ENCODE measurements at places on chromosomes 3 and 15.
A peak's percentile ranks its signal among the peaks of the same experiment; 100 is the strongest.

GRCh38 chr3:143855183-143855582 lies 6.9 kb upstream of the SLC9A9 start:
- DNase-seq: no peak
- H3K36me3 ChIP-seq: no peaks in the 10 kb centered on the region
- no peak overlapping the region for H3K27ac ChIP-seq
- H3K4me3 ChIP-seq: no peak overlapping the region
- H3K4me1 ChIP-seq: no peaks in the 10 kb centered on the region
- H3K27me3 ChIP-seq: no peaks in the 10 kb centered on the region

GRCh38 chr3:189355481-189356201 lies 183.9 kb downstream of the TPRG1 start:
- peak overlapping the region; percentile 36 for H3K27ac ChIP-seq
- H3K4me3 ChIP-seq: no peak overlapping the region
- peaks cover 8% of the 10 kb centered on the region for H3K4me1 ChIP-seq
- H3K36me3 ChIP-seq: no peaks in the 10 kb centered on the region

- H3K4me3 ChIP-seq: no peak overlapping the region
- H3K4me1 ChIP-seq: no peaks in the 10 kb centered on the region
- DNase-seq: no peak
- no peaks in the 10 kb centered on the region for H3K27me3 ChIP-seq
- no peaks in the 10 kb centered on the region for H3K36me3 ChIP-seq
These were observed 227.6 kb downstream of the MFSD1 start for GRCh38 chr3:159029306-159030026.

GRCh38 chr3:155079746-155080487 lies at the start of gene MME:
TSS of gene MME (plus strand) at chr3:155080319. CDS start at chr3:155084168, 3,849 bp downstream.
- peak within 1 kb of the TSS; percentile 88 for H3K4me3 ChIP-seq
- DNase-seq: peak; percentile 82
- H3K27me3 ChIP-seq: no peaks in the 10 kb centered on the region
- peaks cover 3% of the 10 kb centered on the region for H3K4me1 ChIP-seq
- H3K36me3 ChIP-seq: no peaks in the 10 kb centered on the region
- no peak within 1 kb of the TSS for H3K27ac ChIP-seq

DNA sequence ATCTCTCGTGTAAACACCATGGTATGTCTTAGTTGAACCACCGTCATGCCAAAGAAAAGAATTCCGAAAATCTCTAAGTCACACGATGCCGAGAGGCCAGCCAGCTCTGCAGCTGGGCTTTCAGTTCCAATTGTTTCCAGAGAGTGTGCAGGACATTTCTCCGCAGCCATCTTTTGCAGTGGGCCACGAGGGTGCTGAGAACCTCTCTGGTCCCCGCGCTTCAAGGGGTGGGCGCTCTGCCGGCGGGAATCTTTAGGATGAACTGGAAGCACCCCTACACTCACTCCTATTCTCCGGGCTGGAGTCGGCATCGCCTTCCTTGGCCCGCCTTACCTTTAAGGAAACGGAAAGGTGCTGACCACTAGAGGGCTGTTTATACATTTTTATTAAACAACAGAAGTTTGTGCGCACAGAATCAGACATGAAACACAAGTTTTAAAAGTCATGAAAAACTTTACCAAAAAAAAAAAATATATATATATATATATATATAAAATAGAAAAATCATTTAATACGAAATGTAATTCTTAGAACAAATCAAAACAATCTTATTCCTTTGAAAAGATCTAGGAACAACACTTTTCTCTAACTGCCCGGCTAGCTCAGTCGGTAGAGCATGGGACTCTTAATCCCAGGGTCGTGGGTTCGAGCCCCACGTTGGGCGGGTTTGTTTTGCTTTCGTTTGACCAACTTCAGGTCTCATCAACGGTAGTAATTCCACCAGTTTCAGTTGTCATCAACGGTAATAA lies 12.5 kb upstream of the MORF4L1 start:
- no peaks in the 10 kb centered on the region for H3K27me3 ChIP-seq
- no peaks in the 10 kb centered on the region for H3K36me3 ChIP-seq
- no peaks in the 10 kb centered on the region for H3K4me1 ChIP-seq
- DNase-seq: peak; percentile 87
- H3K27ac ChIP-seq: peak overlapping the region; percentile 93
- peak overlapping the region; percentile 80 for H3K4me3 ChIP-seq

DNA sequence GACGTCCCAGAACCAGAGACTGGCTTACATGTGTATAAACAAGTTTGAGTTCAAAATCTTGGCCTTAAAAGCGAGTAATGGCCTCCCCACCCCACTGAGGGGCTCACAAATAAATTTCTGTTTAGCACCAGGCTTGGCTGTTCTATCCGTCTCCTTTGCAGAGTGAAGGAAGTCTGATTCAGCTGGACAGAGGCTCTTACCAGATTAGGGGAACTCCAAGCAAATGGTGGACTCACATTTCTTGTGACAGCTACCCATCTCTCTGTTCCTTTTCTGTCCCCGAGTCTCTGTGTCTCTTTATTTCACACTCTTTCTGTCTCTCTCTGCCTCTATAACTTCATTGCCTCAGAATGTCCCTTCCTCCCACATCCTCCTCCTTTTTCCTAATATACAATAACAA lies 62.7 kb downstream of the DGKG start:
- H3K4me3 ChIP-seq: no peak overlapping the region
- peaks cover 3% of the 10 kb centered on the region for H3K4me1 ChIP-seq
- no peaks in the 10 kb centered on the region for H3K36me3 ChIP-seq
- DNase-seq: no peak
- no peak overlapping the region for H3K27ac ChIP-seq

DNA sequence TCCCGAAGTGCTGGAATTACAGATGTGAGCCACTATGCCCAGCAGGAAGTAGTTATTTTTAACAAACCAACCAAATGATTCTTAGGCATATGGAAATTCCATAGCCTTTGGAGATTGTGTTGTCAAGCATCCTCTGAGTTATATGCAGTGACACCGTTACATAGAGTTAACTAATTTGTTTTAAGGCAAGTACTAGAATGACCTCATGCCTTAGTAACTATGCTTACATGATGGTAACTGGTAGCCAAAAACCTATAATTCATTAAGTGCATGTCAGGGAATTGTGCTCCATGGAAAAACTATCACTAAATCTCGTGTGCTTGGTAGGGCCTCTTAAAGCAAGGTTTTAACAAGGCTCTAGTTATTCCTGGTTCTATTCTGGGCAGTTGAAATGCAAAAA lies 392.8 kb downstream of the TUSC7 start:
- no peaks in the 10 kb centered on the region for H3K27me3 ChIP-seq
- DNase-seq: no peak
- H3K4me1 ChIP-seq: peaks cover 2% of the 10 kb centered on the region
- no peak overlapping the region for H3K4me3 ChIP-seq

- peaks cover 5% of the 10 kb centered on the region for H3K27me3 ChIP-seq
- peaks cover 5% of the 10 kb centered on the region for H3K4me1 ChIP-seq
- peak overlapping the region; percentile 24 for H3K27ac ChIP-seq
- no peak for DNase-seq
- no peak overlapping the region for H3K4me3 ChIP-seq
These were observed 4.4 kb upstream of the TPM1 start for GRCh38 chr15:63037976-63038720.

DNA sequence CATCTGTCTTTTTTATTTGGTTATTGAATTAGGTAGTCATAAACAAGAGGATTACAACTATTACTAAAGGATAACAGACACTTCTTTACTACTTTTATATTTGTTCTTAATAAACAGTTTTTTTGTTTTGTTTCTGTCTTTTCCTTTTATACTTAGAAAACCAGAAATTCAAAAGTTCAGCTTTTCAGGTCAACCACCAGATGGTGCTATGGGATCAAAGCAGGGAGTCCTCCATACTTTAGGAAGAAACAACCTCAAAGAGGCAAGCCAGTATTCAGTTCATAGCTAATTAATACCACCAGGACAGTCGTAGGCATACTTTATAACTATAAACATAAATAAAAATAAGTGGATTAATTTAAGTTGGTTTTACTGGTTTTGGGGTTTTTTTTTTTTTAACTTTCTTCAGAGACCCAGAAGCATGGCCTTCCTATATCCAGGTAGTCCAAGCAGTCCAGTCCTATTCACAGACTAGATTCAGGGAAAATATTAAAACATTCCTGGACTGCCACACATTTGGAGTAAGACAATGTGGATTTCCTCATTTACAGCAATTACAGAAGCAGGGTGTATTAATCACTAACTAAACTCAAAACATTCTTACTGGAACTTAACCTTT lies 16.0 kb upstream of the EID1 start:
- no peak overlapping the region for H3K27ac ChIP-seq
- peaks cover 3% of the 10 kb centered on the region for H3K4me1 ChIP-seq
- H3K27me3 ChIP-seq: no peaks in the 10 kb centered on the region

DNA sequence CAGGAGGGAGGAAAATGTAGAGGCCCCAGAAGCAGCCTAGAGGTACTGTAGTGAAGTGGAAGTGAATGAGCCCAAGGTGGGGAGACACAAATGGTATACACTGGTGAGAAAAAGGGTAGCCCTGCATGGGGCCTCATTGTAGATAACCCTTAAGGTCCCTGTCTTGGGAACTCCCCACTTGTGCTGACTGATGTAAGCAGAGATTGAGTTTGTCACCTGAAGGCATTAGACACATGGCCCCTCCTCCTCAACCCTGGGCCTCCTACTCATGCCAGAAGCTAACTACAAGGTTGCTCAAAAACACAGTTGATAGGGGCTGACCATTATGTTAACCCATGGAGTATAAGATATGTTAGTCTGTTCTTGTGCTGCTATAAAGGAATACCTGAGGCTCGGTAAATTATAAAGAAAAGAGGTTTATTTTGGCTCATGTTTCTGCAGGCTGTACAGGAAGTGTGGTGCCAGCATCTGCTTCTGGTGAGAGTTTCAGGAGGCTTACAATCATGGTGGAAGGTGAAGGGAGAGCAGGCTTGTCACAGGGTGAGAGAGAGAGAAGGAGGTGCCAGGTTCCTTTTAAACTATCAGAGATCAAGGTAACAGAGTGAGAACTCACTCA lies 84.6 kb upstream of the RNU6-1 start:
- H3K27ac ChIP-seq: no peak overlapping the region
- no peaks in the 10 kb centered on the region for H3K27me3 ChIP-seq
- peaks cover 8% of the 10 kb centered on the region for H3K4me1 ChIP-seq
- H3K4me3 ChIP-seq: no peak overlapping the region

DNA sequence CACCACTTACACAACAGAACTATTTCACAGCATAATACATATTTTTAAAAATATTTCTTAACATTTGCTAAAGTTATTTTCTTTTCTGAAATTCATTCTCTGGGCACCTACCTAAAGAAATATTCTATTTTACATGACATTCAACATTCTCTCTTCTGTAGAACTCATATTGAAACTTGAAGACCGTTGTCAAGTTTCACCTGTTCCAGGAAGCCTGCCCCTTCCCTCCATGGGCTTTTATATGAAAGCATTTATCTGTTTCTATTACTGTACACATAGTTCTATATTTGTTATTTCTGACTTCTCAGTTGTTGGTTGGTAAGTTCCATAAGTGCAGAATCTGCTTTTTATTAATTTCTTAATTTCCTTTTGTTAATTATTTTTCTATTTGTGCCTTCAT lies 204.3 kb upstream of the ALCAM start:
- H3K4me1 ChIP-seq: no peaks in the 10 kb centered on the region
- H3K27ac ChIP-seq: no peak overlapping the region
- no peaks in the 10 kb centered on the region for H3K27me3 ChIP-seq
- no peak for DNase-seq
- no peaks in the 10 kb centered on the region for H3K36me3 ChIP-seq

DNA sequence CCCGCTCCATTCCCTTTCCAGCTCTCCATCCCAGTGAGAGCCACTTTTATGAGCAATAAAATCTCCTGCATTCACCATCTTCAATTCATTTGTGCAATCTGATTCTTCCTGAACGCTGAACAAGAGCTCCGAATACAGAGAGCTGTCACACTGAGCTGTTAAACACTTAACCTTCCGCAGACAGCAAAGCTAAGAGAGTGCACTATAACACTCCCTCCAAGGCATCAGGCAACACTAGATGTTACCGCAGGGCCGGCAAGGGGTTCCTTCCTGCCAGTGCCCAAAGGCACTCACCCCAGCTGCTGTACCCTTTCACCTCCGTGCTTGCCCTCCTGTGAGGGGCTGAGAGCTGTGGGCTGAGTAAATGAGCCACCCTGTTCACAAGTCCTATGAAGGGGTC lies 85.6 kb downstream of the BCHE start:
- no peak overlapping the region for H3K27ac ChIP-seq
- H3K4me1 ChIP-seq: no peaks in the 10 kb centered on the region
- no peak for DNase-seq
- no peaks in the 10 kb centered on the region for H3K27me3 ChIP-seq
- H3K4me3 ChIP-seq: no peak overlapping the region

DNA sequence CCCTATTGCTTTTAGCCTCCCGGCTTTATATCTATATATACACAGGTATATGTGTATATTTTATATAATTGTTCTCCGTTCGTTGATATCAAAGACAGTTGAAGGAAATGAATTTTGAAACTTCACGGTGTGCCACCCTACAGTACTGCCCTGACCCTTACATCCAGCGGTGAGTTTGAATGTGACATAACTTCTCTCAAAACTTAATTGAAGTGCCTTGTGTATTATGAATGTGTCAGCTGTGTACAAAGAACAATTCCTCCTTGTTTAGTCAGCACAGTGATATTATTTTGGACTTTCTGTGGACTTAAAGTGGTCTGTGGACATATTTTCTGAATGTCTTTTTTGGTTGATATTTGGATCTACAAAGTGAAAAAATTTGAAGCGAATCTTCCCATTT lies 220 bp downstream of the TP63 start:
- DNase-seq: no peak
- H3K4me1 ChIP-seq: no peaks in the 10 kb centered on the region
- no peak overlapping the region for H3K27ac ChIP-seq
- no peaks in the 10 kb centered on the region for H3K36me3 ChIP-seq

DNA sequence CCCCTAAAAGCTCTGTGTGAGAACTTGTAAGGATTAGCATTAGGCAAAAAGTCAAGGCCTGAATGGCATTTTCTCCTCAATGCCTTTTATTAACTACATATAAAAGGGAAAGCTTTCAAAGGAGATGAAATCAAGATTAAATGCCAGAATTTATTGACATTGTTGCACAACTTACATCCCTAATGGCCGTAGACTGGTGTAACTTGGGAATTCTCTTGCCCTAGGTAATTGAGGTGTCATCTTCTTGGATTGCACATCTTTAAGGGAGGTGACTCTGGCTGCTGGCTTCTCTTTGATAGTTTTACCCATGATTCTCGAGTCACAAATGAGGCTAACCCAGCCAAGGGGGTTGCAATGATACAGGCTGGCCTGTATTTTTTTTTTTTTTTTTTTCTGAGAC lies 249.1 kb downstream of the TBL1XR1 start:
- H3K36me3 ChIP-seq: no peaks in the 10 kb centered on the region
- H3K4me3 ChIP-seq: no peak overlapping the region

- DNase-seq: no peak
- no peak overlapping the region for H3K27ac ChIP-seq
- no peak overlapping the region for H3K4me3 ChIP-seq
- peaks cover 5% of the 10 kb centered on the region for H3K4me1 ChIP-seq
- no peaks in the 10 kb centered on the region for H3K27me3 ChIP-seq
- H3K36me3 ChIP-seq: no peaks in the 10 kb centered on the region
These were observed 514.1 kb upstream of the CFAP20DC start for GRCh38 chr3:59563966-59564365.

DNA sequence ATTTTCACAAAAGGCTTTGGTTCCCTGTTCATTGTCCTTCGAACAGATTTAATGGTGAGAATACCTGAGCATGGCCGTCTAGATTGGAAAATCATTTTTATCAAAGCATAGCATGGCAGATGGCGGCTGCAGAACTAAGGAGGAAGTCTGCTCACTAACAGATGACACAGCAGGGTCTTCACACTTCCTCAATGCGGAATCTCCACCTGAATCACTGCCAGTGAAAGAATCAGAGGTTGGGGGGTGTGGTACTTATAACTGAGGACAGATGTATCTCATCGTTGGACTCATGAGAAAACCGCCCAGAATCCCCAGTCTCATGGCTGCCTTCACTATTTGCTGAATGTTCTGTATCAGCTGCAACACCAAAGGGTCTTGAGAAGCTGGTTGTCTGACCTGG lies 31.6 kb upstream of the PYGO1 start:
- no peak overlapping the region for H3K4me3 ChIP-seq
- H3K36me3 ChIP-seq: no peaks in the 10 kb centered on the region
- H3K27me3 ChIP-seq: no peaks in the 10 kb centered on the region
- no peak overlapping the region for H3K27ac ChIP-seq

Data from mesenchymal stem cell (in vitro differentiated cells and primary cell).